EH (cell line): ENCODE measurements at places on chromosomes 5 and 9.

DNA sequence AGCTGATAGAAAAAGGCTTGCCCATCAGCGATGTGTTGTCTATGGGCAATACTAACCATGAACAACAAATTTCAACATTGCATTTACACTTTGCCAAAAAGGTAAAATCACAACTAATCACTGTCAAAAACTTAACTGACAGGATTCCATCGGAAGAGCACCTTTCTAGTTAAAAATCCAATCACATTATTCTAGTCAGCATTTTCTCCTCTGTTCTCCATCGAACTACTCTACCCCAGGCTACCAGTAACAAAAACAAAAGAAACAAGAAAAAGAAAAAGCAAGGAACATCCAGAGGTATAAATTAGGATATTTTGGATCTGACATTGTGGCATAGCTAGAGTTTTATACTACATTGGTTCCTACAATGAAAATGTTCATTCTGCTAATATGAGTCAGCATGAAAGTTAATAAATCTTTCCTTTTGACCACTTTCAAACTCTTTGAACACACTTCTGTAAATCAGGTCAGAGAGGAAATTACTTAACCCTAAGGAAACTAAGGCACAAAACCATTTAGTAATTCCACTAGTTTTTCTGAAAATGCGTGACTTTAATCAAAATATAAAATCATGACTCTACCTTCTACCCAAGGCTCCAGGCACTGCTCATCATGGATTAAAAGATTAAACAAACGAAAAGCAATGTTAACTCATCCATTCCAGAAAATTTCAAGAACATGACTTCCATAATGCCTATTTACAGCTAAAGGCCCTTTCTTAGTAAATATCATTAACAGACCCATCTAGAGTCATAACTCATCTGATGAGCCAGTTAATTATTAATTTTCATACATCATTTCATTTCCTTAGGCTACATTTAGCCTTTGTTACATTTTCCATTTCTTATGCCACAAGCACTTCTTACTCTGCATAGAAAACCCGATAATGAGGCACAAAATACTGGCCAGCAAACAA, 10.2 kb downstream of the GLIS3 start:
- DNase-seq, result peak; percentile 12

- DNase-seq, result no peak
Observed at GRCh38 chr5:71528206-71528605, 58.9 kb upstream of the MCCC2 start.

DNA sequence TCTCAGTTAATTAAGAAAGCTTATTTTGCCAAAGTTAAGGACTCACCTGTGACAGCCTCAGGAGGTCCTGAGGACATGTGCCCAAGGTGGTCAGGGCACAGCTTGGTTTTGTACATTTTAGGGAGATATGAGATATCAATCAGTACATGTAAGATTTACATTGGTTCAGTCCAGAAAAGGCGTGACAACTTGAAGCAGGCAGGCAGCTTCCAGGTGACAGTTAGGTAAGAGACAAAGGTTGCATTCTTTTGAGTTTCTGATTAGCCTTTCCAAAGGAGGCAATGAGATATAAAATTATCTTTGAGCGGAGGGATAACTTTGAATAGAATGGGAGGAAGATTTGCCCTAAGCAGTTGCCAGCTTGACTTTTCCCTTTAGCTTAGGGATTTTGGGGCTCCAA, 47.8 kb downstream of the SLC1A1 start:
- DNase-seq, result no peak

DNA sequence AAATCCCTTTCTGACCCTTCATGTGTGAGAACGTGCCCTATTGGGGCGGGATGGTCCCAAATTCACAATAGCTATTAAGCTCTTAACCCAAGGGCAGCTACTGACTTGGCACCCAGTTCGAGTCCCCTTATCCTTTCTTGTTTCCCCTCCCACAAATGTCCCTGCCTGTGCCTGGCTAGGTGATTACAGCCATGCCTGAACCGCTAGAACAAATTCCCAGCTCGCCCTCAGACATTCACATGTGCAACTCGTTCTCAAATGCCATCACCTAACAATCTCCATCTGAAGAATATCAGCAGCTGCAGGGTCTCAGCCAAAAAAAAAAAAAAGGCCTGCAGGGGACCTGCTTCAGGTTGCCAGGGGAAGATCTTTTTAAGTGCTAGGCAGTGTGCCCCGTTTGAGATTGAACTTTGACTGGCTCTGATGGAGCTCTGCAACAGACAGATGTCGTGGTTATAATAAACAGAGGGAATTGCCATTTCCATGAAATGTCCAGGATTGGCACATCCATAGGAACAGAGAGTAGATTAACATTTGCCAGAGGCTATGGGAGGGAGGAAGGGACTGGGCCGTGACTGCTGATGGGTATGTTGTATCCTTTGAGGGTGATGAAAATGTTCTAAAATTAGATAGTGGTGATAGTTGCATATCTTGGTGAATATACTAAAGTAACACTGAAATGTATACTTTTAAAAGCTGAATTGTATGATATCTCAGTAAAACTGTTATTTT, 347.2 kb upstream of the WWC1 start:
- DNase-seq, result peak; percentile 54

- DNase-seq, result no peak
Observed at GRCh38 chr9:98289614-98290201, 34.3 kb upstream of the TBC1D2 start.

DNA sequence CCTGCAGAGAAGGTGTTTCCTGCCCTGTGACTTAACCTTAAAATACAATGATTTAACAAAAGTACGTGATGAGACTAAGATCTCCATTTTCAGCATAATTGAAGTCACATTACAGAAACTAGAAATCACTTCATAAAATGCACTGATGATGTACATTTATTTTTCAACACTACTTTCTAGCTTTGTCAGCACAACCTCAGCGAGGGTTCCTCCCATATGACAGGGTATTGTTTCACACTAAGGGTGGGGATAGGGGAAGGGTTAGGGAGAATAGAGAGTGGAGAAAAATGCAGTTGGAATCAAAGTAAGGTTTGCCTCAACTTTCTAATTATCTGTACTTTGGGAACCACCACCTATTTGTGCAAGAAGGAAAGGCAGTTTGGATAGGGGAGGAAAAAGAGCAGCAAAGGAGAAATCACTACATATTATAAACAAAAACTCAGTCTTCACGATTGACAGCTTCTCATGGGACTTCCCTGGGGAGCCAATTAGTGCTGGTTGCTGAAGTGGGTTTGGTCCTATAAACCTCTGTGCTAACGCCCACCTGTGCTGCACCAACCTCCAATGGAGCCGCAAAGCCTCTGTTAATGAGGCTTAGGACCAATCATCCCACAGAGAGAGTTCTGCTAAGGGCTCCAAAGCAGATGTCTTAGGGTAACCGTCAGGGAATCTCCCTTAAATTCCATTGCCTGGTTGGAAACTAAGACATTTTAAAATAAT, 369.2 kb upstream of the PDE4D start:
- DNase-seq, result no peak

GRCh38 chr5:169202969-169203368, 98.0 kb downstream of the SLIT3 start:
- DNase-seq, result no peak

GRCh38 chr9:120258096-120258495, 321.9 kb downstream of the CDK5RAP2 start:
- no peak for DNase-seq

DNA sequence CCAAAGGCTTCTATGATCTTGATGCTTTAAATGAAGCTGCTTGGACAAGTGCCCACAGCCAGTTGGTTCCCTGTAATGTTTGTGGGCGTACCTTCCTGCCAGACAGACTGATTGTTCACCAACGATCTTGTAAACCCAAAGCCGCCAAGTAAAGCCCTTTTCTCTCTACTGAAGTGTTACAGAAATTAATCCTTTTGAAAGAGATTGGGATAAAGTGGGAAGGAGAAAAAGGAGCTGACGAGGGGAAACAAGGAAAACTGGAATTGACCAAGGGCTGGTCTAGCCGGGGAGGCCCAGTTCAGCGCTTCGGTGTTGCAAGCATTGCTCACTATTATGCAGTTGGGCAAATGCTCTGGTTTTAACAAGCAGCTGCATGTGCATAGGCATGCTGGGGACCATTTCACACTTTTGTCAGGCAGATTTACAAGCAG, 53.2 kb downstream of the ZNF474 start:
- peak; percentile 80 for DNase-seq

- DNase-seq, result no peak
Observed at GRCh38 chr5:35038891-35039290, 8.9 kb downstream of the AGXT2 start.

- DNase-seq, result no peak
Observed at GRCh38 chr5:40838086-40838485, 3.1 kb upstream of the RPL37 start.
